ENCODE measurements at places on chromosomes 11 and 22.
A peak's percentile ranks its signal among the peaks of the same experiment; 100 is the strongest.

GRCh38 chr22:19615867-19616581 is 91.8 kb upstream of the CLDN5 start:
- no peaks in the 10 kb centered on the region for H3K36me3 ChIP-seq
- no peaks in the 10 kb centered on the region for H3K27me3 ChIP-seq
- peak; percentile 57 for DNase-seq
- H3K4me3 ChIP-seq = no peak overlapping the region
- H3K27ac ChIP-seq = no peak overlapping the region

DNA sequence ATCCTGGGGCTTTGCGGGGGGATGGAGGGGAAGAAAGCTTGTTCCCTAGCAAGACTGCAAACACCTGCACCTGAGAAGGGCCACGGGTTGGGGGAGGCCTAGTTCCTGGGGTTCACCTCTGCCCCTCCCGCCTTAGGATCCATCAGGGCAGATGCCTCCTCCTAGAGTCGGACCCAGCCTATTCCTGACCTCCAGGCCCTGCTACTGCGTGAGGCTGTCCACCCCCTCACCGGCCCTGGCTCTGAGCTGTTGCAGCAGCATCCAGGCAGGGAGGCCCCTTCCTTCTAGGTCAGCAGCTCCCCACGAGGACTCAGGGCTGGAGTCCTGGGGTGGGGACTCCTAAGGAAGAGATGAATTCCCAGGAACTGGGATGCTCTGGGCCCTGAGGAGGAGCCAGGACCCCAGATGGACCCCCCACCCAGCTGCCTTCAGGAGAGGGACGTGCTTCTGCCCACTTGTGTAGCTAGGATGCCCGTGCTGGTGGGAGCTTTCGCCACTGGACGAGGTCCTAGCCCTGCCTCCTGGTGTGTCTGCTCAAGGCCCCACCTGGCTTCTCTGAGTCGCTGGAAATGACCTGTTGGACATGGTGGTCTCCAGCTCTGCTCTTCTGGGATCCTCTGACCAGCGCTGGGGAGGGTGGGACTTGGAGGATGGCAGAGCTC is 10.3 kb downstream of the MRGPRF start:
- DNase-seq = no peak
- H3K36me3 ChIP-seq = no peaks in the 10 kb centered on the region
- no peak overlapping the region for H3K4me3 ChIP-seq
- no peaks in the 10 kb centered on the region for H3K4me1 ChIP-seq
- no peak overlapping the region for H3K27ac ChIP-seq

DNA sequence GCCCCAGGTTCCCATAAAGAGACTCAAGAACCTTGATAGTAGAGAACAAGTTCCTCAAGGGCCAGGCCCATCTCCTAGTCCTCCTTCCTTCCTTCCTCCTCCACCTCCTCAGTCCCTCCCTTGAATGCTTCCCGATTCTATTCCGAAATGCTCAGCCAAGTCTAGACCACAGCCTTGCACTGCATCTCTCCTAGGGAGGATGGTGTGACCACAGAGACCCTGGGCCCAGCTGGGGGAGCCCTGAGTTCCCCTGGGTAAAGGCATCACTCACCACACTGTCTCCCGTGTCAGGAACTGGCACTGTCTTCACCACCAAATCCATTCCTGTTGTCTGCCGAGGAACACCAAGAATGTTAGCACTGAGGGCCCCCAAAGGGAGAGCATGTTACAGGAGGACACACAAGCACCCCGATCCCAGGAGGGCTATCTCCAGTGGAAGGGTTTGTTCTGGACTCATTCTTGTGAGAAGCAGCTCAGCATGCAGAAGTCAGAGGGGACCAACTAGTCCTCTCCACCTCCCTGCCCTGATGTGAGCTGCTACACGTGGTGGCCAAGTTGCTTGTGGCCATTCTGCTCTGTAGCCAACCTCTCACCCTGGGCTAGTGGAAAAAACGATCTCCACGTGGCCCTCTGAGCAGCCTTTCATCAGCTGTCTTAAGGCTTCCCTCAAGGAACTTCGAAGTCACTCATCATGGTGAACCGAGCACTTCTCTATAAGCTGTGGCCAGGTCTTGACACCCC is 8.7 kb downstream of the IFT27 start:
- H3K27me3 ChIP-seq = no peaks in the 10 kb centered on the region
- no peaks in the 10 kb centered on the region for H3K4me1 ChIP-seq
- H3K4me3 ChIP-seq = no peak overlapping the region
- H3K27ac ChIP-seq = no peak overlapping the region

- no peaks in the 10 kb centered on the region for H3K36me3 ChIP-seq
- no peak overlapping the region for H3K4me3 ChIP-seq
- H3K27me3 ChIP-seq = peaks cover 23% of the 10 kb centered on the region
- H3K4me1 ChIP-seq = no peaks in the 10 kb centered on the region
Observed at GRCh38 chr11:118139578-118139977, 13.0 kb downstream of the SCN4B start.

- H3K36me3 ChIP-seq = no peaks in the 10 kb centered on the region
- no peaks in the 10 kb centered on the region for H3K27me3 ChIP-seq
- DNase-seq = no peak
- H3K27ac ChIP-seq = no peak overlapping the region
- no peak overlapping the region for H3K4me3 ChIP-seq
Observed at GRCh38 chr11:21415606-21416005, 746.2 kb downstream of the NELL1 start.

- H3K36me3 ChIP-seq = no peaks in the 10 kb centered on the region
- H3K27ac ChIP-seq = no peak overlapping the region
- no peak for DNase-seq
- H3K4me3 ChIP-seq = no peak overlapping the region
Observed at GRCh38 chr11:32184723-32185376, 94.0 kb downstream of the RCN1 start.

DNA sequence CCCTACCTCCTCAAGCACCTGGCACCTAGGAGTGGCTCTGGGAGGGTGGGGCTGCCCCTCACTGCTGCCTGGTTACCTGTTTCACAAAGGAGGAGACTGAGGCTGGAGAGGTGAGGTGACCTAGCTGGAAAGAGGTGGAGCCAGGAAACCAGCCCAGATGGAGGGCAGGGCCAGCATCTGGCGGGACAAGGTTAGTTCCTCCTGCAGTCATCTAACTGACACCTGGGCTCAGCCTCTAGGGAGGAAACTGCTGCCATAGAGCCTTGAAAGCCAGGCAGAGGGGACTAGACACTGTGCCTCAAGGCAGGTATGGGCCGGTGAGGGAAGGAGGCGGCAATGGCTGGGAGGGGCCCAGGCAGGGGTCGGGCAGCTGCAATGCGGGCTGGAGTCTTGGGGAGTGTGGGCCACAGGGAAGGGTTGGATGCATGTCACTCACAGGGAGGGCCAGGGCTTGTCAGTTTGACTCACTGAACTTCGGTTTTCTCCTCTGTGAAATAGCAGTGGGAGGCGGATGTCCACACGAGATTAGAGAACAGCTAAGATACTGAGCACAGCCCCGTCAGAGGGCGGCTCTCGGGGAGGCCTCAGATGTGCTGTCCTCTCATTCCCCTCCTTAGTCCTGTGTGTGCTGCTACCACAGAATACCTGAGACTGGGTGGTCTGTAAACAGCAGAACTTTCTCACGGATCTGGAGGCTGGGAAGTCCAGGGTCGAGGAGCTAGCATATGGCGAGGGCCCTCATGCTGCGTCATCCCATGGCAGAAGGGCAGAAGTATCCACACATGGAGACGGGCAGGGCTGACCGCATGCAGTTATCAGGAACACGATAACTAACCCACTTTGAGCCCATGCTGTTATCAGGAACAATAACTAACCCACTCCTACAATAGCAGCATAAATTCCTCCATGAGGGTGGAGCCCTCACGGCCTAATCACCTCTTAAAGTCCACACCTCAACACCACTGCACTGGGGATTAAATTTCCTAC is 16.1 kb downstream of the MGAT3 start:
- no peak for DNase-seq
- H3K4me1 ChIP-seq = peaks cover 49% of the 10 kb centered on the region
- no peaks in the 10 kb centered on the region for H3K27me3 ChIP-seq
- H3K4me3 ChIP-seq = no peak overlapping the region
- no peaks in the 10 kb centered on the region for H3K36me3 ChIP-seq

GRCh38 chr11:58494101-58494500 is 13.8 kb downstream of the OR5B21 start:
- H3K4me3 ChIP-seq = no peak overlapping the region
- no peak for DNase-seq
- no peaks in the 10 kb centered on the region for H3K4me1 ChIP-seq
- no peaks in the 10 kb centered on the region for H3K27me3 ChIP-seq
- no peaks in the 10 kb centered on the region for H3K36me3 ChIP-seq

- no peak overlapping the region for H3K27ac ChIP-seq
- H3K4me3 ChIP-seq = no peak overlapping the region
- H3K36me3 ChIP-seq = no peaks in the 10 kb centered on the region
- DNase-seq = no peak
- H3K4me1 ChIP-seq = no peaks in the 10 kb centered on the region
Observed at GRCh38 chr22:50633086-50633485, 5.1 kb upstream of the ARSA start.

- no peak overlapping the region for H3K4me3 ChIP-seq
- DNase-seq = no peak
- no peaks in the 10 kb centered on the region for H3K4me1 ChIP-seq
- no peaks in the 10 kb centered on the region for H3K27me3 ChIP-seq
- H3K27ac ChIP-seq = no peak overlapping the region
- H3K36me3 ChIP-seq = no peaks in the 10 kb centered on the region
Observed at GRCh38 chr11:99545616-99546015, 524.9 kb downstream of the CNTN5 start.

DNA sequence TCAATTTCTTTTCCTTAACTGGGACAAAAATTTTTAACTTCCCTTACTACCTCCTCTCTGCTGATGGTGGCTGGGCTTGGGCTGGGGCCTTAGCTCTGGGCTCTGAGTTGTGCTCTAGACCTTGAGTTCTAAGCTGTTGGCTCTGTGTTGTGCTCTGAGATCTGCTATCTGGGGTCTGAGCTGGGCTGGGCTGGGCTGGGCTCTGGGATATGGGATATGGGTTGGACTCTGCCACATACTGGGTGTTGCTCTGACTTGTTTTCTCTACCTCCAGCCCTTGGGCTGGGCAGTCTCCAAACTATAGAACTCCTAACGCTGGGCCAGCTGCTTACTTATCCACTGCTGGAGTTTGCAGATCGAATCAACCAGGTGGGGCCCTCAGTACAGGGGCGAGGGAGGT is 41.9 kb downstream of the DNHD1 start:
- no peak for DNase-seq
- H3K36me3 ChIP-seq = no peaks in the 10 kb centered on the region
- no peaks in the 10 kb centered on the region for H3K4me1 ChIP-seq
- H3K4me3 ChIP-seq = no peak overlapping the region

GRCh38 chr22:41801886-41802285 is 1.4 kb downstream of the CCDC134 start:
- H3K4me3 ChIP-seq = peak overlapping the region; percentile 94
- H3K27ac ChIP-seq = no peak overlapping the region
- no peak for DNase-seq
- H3K36me3 ChIP-seq = no peaks in the 10 kb centered on the region

DNA sequence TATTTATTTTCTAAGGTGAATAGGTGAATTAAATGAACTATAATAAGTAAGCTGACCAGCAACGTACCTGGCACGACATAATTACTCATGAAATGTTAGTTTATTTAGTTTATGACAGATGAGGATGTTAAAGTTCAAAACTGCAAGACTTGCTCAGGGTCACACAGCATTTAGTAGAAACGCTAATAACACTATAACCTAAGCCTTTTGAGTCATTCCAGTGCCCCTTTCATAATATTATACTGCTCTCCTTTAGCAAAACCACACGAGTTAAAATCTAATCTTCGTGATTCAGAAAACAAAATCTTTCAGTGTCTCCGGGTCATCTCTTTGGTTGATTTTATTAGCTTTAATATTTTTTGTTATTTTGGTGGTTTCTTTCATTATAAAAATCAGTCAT is 39.6 kb downstream of the BTBD10 start:
- no peak for DNase-seq
- H3K36me3 ChIP-seq = no peaks in the 10 kb centered on the region
- H3K27me3 ChIP-seq = no peaks in the 10 kb centered on the region
- no peak overlapping the region for H3K4me3 ChIP-seq
- no peaks in the 10 kb centered on the region for H3K4me1 ChIP-seq

- no peaks in the 10 kb centered on the region for H3K27me3 ChIP-seq
- no peak overlapping the region for H3K27ac ChIP-seq
- DNase-seq = no peak
- H3K36me3 ChIP-seq = no peaks in the 10 kb centered on the region
Observed at GRCh38 chr22:47307326-47307725, 544.9 kb downstream of the TBC1D22A start.

- DNase-seq = peak; percentile 69
- no peak overlapping the region for H3K27ac ChIP-seq
- H3K4me1 ChIP-seq = peaks cover 24% of the 10 kb centered on the region
- peak overlapping the region; percentile 62 for H3K4me3 ChIP-seq
- H3K27me3 ChIP-seq = peaks cover 10% of the 10 kb centered on the region
Observed at GRCh38 chr11:67117672-67118180, 1.3 kb upstream of the KDM2A start.

DNA sequence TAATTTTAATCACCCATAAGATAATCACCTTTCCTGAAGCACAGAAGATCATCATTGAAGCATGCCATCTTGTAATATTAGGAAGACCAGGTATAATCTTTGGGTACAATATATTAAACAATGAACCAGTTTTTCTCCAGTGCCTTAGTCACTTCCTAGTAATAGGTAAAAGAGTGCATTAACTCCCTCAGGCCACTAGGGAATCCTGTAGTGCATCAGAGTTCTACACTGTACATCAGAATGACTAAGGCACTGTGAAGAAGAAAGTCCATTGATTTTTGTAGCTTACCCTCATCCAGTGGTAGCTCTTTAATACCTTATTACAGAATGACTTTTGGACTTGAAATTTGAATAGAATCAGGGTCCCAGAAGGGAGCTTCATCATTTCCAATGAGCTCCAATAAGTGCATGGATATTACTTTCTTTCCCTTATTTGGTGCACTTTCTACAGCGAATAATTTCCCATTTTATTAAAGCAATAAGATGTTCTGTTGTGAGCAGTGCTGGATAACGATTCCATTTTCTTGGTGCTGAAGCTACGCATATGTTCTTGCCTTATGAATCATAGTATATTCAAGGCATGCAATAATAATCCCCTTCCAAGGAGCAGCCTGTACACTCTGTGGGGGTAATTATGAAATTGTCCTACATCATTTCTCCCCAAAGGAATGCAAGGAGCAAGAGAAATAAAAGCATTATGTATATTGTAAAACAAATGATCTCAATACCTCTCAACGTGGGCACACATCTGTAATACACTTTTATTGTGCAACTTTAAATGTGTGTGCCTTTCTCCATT is 4.7 kb downstream of the C11orf87 start:
- H3K36me3 ChIP-seq = no peaks in the 10 kb centered on the region
- peaks cover 34% of the 10 kb centered on the region for H3K27me3 ChIP-seq
- DNase-seq = peak; percentile 28
- H3K4me1 ChIP-seq = no peaks in the 10 kb centered on the region
- H3K4me3 ChIP-seq = no peak overlapping the region

DNA sequence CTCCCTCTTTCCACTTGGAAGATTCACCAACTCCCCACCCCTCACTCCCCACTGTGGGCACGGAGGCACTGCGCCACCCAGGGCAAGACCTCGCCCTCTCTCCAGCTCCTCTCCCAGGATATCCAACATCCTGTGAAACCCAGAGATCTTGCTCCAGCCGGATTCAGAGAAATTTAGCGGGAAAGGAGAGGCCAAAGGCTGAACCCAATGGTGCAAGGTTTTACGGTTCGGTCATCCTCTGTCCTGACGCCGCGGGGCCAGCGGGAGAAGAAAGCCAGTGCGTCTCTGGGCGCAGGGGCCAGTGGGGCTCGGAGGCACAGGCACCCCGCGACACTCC is 397 bp upstream of the CD44 start:
- H3K27me3 ChIP-seq = peaks cover 55% of the 10 kb centered on the region
- 0 out of 2 replicates have a peak, but pooled peaks cover 4% of the 10 kb centered on the region for H3K4me1 ChIP-seq
- no peak overlapping the region for H3K27ac ChIP-seq
- peak overlapping the region; percentile 88 for H3K4me3 ChIP-seq
